ENCODE measurements at places on chromosomes 11 and 22.
A peak's percentile ranks its signal among the peaks of the same experiment; 100 is the strongest.

DNA sequence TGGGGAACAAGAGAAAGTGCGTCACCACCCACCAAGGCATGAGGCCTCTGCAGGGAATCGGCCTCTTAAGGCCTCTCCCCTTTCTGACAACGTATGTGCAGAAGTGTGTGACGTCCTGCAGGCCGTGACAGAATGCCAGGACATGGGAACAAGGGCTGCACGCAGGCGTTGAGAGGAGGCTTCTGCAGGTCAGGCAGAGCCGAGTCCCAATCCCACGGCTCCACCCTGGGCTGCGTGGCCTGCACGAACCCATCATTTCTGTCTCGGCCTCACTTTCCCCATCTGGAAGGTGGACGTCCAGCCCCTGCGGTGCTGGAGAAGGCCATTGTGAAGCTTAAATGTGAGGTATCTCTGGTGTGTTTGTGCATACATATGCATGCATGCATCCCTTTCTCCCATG lies 61.8 kb downstream of the SHANK2 start:
- DNase-seq = no peak

DNA sequence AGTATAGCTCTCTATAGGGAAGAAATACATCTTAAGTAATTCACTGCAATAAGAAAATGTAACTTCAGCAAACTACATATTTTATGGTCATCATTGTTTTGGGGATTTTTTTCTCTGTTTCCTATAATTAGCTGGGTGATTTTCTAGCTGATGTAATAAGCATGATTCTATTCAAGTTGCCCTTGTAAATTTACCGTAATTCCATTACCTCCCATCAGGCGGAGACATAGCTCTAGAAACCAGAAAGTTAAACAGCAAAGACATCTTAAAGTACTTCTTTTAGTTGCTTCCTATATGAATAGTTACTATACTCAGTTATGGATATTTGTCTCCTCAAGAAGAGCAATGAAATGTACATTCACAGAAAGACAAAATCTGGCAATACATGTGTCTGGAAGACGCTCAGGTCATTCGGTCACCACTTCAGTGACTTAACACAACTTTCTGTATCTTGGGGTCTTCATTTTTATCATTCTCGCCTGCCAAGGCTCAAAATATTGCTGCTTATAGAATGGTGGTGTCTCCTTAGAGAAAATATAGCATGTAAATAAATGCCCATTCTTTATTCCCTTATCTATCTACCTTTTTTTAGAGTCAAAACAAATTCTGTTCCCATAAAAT lies 239.9 kb upstream of the ZC3H12C start:
- peak; percentile 51 for DNase-seq

- no peak for DNase-seq
Measured at GRCh38 chr11:103499710-103500340, 390.6 kb downstream of the DYNC2H1 start.

- peak; percentile 61 for DNase-seq
Measured at GRCh38 chr22:48089601-48090331, 1327.3 kb downstream of the TBC1D22A start.

- DNase-seq = no peak
Measured at GRCh38 chr11:100673063-100673462, 14.0 kb upstream of the ARHGAP42 start.

DNA sequence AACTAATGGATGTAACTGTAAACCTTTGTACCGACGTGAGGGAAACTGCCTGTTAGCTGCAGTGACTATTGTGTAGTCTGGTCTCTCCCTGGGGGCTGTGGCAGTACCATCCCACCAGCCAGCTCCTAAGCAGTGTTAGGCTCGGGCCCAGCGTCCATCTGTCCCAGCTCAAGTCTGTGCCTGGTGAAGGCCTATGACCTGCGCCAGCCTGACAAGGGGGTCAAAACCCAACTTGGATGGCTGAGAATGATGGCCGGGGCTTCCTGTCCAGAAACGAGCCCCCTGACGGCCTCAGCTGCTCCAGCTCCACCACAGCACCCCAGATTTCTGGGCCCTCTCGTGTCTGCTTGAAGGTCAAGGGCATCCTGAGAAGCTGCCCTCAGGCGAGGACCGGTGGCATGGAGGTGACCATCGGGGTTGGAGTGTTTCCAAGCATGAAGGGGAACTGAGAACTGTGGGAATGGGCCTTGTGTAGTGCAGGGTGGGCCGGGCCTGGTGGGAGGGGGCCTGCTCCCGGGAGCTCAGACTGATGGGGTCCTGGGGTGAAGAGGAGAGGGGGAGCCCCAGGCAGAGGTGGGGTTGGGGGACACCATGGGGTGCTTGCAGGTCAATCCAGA lies 14.3 kb upstream of the SPI1 start:
- no peak for DNase-seq

DNA sequence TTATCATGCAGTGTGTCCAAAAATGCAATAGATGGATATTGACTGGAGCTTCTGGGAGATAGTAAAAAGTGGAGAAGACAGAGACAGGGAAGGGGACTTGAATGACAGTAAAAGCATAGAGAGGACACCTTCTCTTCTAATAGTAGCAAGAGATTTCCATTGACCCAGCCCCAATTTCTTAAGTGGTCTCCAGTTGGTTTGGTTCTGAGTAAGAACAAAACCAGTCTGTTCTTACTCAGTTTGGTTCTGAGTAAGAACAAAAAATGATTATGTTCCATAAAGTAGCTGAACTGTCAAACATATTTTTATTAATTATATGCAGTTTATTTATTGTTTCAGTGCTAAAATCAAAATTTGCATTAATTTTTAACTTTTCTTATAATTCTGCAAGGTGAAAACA lies 316.8 kb upstream of the MPPED2 start:
- no peak for DNase-seq

DNA sequence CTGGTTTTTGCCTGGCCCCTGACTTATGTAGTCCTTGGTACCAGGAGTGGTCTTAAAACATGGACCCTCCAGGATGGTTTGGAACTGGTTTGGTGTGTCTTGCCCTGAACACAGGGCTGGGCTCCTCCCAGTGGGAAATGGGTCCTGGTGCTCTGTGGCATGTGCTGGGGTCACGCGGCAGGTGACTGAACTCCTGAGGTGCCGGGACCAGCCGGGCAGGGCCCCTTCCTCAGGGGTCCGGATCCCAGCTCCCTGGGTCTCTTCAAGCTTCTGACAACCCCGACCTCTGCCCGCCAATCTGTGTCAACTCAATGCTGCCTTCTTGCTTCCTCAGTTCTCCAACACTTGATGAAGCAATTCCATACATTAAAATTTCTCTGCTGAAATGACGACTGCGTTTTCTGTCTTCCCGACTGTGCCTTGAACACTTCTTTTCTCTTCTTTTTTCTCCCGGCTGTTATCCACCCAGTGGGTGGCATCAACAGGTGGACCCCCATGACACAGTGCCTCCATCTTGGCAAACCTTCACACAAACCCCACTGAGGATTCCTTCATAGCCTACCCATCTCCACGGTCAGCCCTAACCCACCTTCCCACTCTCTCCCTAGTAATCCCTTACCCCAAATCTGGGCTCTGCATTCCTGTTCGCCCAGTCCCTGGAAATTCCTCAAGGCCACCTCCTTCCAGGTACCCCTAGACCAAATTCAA lies 4.4 kb downstream of the IFT27 start:
- no peak for DNase-seq

DNA sequence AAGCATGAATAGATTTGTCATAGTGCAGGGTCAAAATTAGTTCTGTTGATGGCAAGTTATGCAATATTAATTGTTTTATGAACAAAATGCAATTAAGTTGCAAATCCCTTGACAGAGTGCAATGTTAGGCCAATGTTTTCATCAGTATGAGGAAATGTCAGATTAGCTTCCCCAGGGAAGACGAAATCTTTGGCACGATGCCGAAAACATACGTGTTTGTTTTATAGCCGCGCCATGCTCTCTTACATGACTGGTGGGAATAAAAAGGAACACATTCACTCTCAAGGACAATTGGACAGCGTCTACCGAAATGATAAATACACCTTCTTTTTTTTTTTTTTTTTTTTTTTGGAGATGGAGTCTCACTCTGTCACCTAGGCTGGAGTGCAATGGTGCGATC lies 27.0 kb downstream of the MFNG start:
- no peak for DNase-seq

DNA sequence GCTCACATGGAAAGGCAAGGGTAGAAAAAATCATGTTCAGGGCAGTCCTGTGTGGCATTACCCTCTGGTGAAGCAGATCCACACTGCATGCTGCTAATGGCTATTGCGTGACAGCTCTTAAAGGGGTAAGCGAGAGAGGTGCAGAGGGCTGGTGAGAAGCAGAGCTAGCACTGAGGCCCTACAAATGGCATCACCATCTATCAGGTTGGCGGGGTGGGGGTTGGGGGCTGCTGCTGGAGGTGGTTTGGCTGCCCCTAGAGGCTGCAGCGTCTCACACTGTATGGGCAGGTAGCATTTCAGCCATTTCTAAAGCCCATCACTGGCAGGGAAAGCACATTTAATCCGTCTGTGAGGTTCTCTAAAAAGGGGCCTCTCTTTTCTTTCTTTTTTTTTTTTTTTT lies 16.9 kb upstream of the TMA7B start:
- no peak for DNase-seq

DNA sequence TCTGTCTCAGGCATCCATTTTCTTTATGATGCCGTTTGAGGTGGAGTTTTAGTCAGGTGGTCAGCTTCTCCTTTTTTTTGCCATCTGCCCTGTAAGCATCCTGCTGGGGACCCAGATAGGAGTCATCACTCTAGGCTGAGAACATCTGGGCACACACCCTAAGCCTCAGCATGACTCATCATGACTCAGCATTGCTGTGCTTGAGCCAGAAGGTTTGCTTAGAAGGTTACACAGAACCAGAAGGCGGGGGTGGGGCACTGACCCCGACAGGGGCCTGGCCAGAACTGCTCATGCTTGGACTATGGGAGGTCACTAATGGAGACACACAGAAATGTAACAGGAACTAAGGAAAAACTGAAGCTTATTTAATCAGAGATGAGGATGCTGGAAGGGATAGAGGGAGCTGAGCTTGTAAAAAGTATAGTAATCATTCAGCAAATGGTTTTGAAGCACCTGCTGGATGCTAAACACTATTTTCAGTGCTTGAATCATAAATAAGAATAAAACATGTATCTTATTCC lies 10.9 kb upstream of the HBE1 start:
- DNase-seq = peak; percentile 74

- DNase-seq = no peak
Measured at GRCh38 chr11:114395736-114396135, 4.6 kb downstream of the C11orf71 start.

DNA sequence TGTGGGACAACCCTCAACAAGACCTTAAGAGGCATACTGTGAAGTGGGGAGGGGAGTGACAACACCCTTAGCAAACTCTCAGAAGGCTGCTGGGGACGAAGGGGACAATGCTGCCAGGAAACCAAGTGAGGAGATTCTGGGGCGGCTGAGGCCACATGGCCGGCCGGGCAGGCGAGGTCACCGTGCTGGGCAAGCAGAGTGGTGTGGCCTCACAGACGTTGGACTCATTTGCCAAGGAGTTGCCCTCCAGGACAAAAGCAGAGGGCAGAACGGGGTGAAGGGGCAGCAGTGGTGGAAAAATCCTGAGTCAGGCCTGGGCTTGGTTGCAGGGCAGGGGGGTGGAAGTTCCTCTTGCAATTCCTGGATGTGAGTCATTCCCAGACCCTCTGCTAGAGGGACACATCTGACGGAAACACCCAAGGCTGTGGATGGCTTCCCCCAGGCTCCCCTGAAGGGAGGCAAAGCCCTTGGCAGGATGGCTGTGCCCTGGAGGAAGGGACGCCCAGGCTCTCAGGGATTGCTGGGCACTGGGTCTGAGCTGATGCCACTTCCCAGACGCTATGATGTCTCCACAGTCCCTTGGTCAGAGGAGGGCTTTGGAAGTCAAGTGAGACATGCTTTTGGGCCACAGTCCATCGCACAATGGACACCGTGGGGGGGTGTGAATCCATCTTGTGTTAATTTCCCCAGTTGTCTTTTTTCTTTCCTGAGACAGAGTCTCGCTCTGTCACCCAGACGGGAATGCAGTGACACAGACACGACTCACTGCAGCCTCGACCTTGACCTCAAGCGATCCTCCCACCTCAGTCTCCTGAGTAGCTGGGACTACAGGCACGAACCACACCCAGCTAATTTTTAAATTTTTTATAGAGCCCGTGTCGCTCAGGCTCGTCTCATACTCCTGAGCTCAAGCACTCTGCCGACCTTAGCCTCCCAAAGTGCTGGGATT lies 16.2 kb upstream of the SHANK3 start:
- no peak for DNase-seq

DNA sequence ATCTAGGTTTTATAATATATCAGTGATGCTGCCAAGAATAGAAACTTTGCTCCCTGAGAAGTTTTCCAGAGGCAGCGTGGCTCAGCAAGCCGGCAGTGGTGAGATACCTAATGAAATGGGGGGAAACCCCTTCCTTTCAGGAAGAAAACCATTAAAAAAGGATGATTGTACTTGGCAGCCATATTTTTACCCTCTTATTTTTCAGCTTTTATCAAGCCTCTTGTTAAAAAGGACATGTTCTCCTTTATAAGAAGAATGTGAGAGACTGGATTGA lies 9.0 kb upstream of the ME3 start:
- DNase-seq = no peak

DNA sequence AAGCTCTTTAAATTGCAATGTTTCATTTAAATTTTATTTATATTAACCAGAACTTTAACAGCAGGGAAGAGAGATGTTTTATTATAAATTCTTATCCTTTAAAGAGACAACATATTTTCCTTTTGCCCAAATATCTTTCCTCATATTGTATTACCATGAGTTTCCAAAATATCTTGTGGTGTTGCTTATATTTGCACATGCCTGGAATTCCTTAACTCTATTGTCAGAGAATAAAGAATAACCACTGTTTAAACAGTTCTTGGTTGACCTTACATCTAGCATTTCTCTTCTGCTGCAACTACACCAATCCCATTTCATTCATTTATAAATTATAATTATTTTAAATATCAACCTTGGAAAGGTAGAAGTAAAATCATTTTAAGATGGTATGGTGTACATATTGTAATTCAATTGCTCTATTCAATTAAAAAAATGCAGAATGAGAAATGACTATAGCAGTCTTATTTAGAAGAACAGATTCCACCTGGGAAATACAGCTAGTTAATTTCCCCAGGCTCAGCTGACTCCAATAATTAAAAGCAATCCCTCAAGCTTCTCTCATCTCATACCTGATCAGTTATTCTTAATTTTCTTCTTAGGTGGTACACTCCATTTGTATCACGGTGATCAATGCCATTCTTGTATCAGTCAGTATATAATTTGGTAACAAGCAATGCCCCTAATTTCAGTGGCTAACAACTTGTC lies 923.3 kb downstream of the KCNA4 start:
- no peak for DNase-seq

DNA sequence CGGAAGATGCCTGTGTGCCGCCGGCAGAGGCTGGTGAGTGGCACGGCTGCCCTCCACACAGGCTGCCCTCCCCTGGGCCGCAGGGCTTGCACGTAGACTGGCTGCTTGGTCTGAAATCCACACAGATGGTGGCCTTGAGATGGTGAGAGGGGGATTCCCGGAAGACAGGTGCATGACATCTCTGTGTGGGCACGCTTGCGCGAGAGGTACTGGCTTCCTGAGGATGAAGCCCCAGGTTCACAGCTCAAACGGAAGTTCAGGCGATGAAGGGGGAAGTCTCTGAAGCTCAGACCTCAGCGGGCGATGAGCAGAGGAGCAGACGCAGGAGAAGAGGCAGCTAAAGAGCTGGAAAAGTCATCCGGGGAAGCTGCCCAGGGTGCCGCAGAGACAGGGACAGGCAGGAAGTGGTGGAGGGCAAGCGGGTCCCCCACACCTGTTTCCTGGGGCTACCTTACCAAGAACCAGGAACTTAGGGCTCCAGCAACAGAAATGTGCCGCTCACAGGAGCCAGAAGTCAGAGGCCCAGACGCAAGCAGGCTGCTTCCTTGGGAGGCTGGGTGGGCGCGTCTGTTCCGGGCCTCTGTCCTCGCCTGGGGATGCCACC lies 7.2 kb downstream of the CRELD2 start:
- DNase-seq = no peak
